H1 (cell line): ENCODE measurements at places on chromosomes 13 and 19.

GRCh38 chr19:41225238-41226052 lies 6.4 kb downstream of the AXL start:
- no peak for DNase-seq

- peak; percentile 61 for DNase-seq
Measured at GRCh38 chr19:3055741-3056416, 6.4 kb downstream of the TLE5 start.

DNA sequence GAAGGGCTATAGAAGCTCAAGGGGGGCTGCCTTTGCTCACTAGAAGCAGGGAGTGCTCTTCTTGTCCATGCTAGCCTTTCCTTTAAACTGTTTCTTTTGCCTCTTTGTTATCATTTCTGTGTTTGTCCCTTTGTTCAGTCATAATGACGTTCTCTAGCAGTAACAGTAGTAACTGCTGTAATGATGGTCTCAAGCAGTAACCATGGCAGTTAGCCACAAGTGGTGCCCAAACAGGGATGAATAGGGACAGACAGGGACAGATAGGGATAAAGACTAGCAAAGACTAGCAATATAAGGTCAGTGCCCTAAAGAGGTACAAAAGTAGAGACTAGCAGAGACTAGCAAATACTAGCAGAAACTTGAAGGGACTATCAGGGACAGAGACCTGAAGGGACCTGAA lies 869.0 kb upstream of the PRR20A start:
- no peak for DNase-seq

GRCh38 chr13:37640499-37640898 lies 41.9 kb upstream of the POSTN start:
- no peak for DNase-seq

DNA sequence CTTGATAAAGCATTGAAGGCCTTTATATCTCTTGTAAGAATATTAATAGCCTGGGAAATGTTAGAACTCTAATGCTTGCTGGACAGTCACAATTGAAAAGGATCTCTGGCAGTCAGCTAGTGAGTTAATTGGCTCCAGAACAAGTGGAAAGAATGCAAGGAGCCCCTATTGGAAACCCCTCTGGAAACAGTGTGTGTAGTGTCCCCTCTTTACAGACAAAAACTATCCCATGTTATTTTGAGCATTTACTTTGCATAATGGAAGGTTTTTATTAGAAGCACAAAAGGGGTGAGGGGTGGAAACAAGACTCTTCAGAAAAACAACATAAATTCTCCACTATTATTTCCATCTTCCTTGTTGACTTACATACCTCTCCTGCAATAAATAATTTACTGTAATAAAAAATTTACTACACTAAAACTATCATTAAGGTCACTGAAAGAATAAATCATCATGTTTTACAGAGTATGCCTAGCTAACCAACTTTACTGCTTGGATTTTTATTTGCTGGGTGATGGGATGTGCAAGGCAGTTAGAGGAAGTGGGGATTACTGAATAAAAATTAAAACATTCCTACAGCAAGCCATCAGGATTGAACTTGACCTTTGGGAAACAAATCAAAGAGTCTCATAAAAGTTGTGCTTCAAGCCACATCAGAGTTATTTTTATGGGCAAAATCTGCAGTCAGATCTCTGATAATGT lies 610.4 kb downstream of the TBC1D4 start:
- DNase-seq, result no peak
